ENCODE measurements at places on chromosomes 11 and 22.
A peak's percentile ranks its signal among the peaks of the same experiment; 100 is the strongest.

DNA sequence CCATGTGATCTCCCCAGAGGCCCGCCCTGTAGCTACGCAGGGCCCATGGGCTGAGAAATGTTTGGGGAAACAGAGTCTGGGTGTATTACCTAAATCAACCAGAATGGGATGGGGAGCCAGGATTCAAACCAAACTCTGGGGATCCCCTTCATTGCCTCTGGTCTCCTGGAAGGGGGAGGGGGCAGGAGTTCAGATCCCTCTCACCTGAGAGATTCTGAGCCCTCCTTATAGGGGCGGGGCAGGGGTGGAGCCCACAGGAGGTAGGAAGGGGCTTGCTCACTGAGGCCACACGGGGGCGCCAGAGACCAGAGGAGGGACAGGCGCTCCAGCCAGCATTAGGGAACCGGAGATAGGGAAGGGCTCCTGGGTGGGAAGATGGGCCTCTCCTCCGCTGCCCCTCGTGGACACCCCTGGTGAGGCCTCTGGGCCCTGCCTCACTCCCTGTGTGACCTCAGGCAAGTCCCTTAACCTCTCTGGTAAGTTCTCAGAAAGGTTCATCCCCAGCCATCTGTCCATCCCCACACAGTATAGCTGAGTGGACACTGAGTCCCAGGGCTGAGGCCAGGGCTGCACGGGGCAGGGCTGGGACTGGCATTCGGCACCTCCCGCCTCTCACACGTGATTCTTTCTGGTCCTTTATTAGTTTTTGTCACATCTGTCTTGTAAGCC is 2.7 kb upstream of the CDC42BPG start:
- DNase-seq, result peak; percentile 97

DNA sequence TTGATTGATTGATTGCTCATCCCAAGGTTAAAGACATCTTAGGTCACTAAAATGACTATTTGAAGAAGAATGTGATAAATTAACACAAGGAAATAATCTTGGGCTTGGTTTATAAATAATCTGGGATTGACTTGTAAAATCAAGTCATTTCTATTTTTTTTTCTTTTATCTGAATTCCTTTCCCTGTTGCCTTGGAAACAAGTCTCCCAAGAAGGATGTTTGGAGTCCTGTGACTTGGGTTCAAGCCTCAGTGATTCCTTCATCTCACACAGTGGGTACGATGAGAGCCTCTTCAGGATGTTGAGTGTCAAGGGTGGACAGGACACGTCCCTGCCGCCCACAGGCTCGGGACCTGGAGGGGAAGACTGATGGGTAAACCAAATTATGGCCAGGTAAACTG is 98.2 kb upstream of the CRYBB3 start:
- DNase-seq, result no peak

DNA sequence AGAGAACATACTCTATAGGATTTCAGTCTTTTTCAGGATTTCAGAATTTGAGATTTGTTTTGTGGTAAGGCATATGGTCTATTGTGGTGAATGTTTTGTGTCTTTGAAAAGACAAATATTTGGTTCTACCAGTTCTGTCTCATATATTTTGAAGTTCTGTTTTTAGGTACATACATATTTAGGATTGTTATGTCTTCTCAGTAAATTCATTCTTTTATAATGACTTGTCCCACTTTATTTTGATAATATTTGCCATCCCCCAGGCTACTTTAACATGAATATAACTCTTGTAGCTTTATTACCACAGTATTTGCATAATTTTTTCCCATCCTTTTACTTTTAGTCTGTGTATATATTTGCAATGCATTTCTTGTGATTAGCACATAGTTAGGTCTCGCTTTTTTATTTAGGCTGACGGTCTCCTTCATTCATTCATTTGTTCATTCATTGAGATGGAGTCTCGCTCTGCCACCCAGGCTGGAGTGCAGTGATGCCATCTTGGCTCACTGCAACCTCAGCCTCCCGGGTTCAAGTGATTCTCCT is 32.1 kb downstream of the MTMR3 start:
- no peak for DNase-seq

DNA sequence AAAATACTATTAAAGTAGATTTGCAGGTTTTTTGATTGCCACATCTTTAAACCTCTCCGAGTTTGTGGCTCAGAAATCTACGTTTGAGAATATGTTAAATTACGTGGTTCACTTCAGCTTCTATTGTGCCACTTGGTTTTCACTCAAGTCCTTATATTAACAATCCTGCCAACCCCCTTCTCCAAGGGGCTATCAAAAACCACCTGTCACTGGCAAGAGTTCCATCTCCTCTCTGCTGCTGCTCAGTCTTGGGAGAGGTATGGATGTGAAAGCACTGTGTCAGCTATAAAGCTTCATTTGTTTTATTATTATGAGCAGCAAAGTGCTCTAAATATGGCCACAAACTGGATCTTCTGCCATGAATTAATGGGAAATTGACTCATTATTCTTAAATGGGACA is 197.5 kb upstream of the NARS2 start:
- no peak for DNase-seq

- DNase-seq, result no peak
Measured at GRCh38 chr11:26087120-26087935, 244.6 kb upstream of the ANO3 start.

GRCh38 chr11:114187173-114187572 is 109.0 kb upstream of the NNMT start:
- no peak for DNase-seq

- DNase-seq, result no peak
Measured at GRCh38 chr11:7612661-7613393, 60.5 kb downstream of the CYB5R2 start.

DNA sequence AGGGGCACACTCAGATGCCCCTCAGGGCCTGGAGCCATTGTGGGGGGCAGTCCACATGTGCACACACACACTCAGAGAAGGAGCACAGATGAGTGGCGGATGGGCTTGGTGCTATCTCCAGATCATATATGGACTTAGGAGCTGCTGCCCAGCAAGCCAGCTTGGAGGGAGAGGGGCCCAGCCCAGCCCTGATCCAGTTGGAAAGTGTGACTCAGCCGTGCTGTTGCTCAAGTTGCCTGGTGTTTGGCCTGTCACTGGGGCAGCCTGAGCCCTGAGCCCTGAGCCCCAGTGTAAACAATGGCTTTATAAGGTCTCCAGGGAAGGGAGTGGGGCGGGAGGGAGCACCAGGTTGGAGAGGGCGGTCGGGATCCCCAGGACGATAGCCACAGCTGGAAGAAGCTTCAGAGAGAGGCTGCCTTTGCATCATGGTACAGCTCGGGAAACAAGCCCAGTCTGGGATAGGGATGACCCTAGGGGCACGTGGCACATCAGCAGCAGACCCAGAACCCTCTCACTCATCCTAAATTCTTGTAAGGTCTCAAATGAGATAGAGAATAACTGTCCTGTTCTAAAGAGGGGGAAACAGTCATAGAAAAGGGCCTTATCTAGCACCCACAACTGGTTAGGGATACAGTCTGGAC is 4.8 kb downstream of the SELENOM start:
- DNase-seq, result no peak

GRCh38 chr22:48743601-48744282 is 1083.9 kb downstream of the BRD1 start:
- no peak for DNase-seq

- DNase-seq, result no peak
Measured at GRCh38 chr11:70049045-70049444, 29.1 kb upstream of the ANO1 start.

GRCh38 chr22:36177160-36177559 is 16.6 kb upstream of the APOL3 start:
- no peak for DNase-seq

DNA sequence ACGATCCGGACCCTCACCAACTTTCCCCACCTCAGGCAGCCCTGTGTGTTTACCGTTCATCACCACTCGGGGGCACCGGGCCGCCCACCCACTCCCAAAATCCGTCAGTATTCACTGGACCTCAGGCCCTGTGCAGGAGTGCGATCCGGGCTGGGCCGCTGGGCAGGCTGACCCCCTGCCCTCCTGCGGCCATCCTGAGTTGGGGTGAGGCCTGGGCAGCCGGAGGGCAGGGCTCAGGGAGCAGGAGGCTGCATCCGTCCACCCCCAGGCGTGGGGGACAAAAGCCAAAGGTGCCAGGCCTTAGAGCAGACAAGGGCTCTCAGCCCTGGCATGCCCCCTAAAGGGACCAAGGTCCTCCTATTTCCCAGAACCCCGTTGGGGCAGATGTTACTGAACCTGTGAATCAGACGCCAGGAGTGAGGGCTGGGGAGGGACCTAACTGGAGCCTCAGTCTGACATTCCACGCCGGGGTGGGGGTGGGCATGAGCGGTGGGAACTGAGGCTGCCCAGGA is 16.8 kb upstream of the TMEM191C start:
- DNase-seq, result no peak

DNA sequence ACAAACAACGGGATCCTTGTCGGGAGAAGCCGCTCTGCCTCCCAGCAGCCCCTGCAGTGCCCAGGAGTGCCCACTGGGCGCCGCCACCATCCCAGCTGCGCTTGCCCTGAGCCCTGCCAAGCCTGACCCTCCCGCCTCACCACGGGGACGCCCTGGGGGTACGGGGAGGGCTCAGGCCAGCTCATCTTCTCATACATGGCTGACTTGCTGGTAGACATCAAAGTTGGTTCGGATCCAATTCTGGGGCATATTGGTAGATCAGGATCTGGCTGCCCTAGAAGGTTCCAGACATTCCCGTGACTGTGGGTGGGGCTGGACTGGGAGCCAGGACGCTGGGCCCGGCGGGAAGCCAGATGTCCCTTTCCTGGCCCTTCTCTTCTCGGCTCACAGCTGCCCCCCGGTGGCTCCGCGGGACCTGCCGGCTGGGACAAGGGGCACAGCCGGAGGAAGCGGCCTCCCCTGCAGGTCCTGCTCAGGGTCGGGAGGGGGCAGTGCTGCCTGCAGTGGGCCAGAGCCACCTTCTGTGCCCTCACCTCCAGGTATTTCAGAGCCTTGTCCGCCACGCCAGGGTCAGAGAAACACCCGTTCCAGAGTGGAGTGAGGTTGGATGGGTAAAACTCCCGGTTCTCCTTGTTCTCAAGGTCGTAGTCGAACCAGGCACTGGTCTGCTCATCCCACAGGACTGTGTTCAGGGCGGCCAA is 10.6 kb upstream of the TREH start:
- DNase-seq, result peak; percentile 90

GRCh38 chr11:48025293-48025983 is 45.1 kb downstream of the PTPRJ start:
- DNase-seq, result no peak

GRCh38 chr22:32986766-32987040 is 71.5 kb downstream of the SYN3 start:
- no peak for DNase-seq

GRCh38 chr22:37560608-37561211 is 430 bp downstream of the CDC42EP1 start:
- peak; percentile 52 for DNase-seq

GRCh38 chr11:115244296-115244695 is 259.9 kb downstream of the CADM1 start:
- DNase-seq, result no peak

DNA sequence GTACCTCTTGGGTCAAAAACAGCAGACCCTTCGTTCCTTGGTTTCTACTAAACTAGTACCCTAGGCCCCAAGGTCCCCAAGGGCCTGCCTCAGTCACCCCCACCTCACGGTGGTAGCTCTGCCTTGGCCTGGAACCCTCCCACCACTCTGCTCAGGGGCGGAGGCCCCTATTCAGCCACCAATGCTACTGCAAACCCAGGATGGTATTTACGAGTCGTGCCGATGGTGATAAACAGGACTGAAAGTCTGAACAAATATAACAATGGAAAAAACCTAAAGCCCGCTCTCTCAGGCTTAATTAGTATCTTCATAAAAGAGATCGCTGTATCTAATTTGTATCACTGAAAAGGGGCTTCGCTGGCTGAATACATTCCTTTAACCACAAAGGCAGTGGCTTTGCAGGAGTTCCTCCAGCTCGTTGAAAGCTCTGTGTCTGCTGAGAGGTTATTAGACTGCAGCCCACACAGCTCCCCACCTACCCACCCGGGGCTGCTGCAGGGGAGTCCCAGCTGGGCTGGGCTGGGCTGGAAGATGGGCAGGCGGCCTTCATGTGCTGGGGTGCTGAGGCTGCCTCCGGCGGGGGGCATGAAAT is 15.2 kb downstream of the SHISAL1 start:
- no peak for DNase-seq

GRCh38 chr11:65553301-65554001 is 4.7 kb downstream of the LTBP3 start:
- DNase-seq, result no peak

DNA sequence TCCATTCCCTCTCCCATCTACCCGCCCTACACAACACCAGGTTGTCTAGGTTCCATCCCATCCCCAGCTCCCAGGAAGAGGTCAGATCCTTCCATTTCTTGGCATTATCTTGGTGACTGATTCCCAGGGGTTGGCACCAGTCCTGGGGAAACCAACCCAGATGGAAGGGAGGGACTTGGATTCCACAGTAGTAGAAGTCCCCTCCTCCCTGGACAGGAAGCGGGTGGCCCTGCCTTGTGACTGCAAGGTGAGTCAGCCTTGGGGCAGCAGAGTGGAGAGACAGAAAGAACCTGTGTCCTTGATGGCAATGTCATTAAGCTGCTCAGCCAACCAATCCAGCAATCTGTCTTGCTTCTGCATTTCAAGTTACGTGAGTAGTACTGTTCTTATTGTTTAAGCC is 26.5 kb downstream of the SYT13 start:
- DNase-seq, result no peak

GRCh38 chr11:82864268-82864667 is 36.0 kb downstream of the PRCP start:
- peak; percentile 34 for DNase-seq

DNA sequence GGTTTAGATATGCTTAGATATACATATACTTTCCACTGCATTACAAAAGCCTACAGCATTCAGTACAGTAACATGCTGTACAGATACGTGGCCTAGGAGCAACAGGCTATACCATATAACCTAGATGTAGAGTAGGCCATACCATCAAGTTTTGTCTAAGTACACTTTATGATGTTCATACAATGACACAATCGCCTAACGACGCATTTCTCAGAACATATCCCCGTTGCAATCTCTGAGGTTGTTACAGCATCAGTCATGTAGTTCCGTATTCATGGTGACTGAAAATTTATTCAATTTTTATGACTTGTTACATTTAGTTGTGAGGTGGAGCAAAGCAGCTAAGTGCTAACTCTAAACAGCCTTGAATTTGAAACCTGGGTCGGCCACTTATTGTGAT is 6.7 kb downstream of the ZBTB44 start:
- DNase-seq, result no peak

- no peak for DNase-seq
Measured at GRCh38 chr22:42365111-42365865, 66.9 kb downstream of the NFAM1 start.

GRCh38 chr22:20299746-20300136 is 20.1 kb downstream of the DGCR6L start:
- no peak for DNase-seq

Data from frontal cortex (tissue), 4 donors.